ENCODE measurements at places on chromosomes 2 and 18.
A peak's percentile ranks its signal among the peaks of the same experiment; 100 is the strongest.

- DNase-seq = no peak
Measured at GRCh38 chr2:235271936-235272335, 221.9 kb upstream of the AGAP1 start.

- peak; percentile 16 for DNase-seq
Measured at GRCh38 chr2:201858281-201859184, 52.2 kb downstream of the CDK15 start.

- peak; percentile 48 for DNase-seq
Measured at GRCh38 chr2:179422037-179422643, 157.5 kb upstream of the SESTD1 start.

DNA sequence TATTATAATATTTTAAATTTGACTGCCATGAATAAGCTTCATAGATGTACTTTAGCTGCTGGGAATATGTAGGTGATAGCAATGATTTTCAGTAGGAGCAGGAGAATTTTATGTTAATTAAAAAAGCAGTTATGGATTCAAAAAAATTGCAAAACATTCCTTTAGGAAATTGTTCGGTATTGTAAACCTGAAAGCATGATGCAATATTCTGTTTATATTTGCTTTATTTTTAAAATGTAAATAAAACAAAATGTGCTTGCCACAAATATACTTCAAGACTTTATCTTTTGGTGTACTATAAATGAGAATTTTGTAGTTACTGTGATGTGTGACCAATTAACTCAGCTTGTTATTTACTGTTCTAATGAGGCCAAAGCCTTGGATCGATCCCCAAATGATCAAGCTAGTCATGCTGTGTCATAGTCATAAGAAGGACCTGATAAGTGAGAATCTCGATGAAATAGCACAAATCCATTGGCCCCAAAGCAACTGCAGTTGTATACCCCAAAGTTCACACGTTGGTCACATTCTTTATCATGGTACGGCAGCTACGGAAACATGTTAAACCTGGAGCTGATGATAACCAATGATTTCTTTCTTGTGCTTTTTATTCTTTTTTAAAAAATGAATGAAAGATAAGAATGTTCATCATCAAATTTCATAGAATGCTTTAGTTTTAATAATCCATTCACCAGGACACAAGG is 23.6 kb upstream of the ATIC start:
- no peak for DNase-seq

GRCh38 chr18:63897072-63897471 is 9.6 kb downstream of the SERPINB2 start:
- DNase-seq = no peak

- DNase-seq = no peak
Measured at GRCh38 chr2:15747603-15748471, 156.2 kb downstream of the DDX1 start.

DNA sequence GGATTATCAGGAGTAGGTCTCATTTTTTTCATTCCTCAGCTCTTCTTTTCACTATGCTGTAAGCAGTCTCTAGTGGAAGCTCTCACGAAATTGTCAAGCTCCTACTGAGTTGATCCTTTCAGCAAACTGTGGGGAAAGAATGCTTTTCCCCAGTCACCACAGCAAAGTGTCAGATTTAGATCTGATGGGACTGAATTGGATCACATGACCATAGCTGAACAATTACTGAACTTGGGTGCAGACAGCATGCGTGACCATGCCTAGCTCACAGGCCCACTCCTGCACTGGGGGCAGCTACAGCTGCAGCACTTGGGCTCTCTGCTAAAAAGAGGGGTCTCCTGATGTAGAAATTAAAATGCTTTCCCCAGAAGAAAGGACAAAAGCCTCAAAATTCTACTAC is 3.1 kb downstream of the ARHGAP15 start:
- DNase-seq = peak; percentile 53

DNA sequence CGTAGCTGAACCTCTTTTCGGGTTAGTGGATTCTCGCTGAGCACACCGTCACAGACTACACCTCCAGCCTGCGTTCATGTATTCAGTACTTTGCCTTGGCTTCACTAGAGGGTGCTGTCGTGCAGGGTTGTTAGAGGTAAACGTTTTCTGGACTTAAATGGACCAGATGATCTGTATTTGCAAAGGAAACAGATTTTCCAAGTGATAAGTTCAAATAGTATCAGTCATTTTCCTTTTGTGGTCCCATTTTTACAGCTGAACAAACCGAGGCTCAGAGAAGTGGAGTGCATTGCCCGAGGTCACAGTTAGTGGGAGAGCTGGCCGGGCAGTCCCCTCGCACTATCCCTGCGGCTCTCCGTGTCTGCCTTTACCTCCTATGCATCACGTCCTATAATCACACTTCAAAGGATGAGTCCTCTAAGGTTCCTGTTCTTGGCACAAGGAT is 125.9 kb downstream of the MAP4K4 start:
- peak; percentile 43 for DNase-seq

DNA sequence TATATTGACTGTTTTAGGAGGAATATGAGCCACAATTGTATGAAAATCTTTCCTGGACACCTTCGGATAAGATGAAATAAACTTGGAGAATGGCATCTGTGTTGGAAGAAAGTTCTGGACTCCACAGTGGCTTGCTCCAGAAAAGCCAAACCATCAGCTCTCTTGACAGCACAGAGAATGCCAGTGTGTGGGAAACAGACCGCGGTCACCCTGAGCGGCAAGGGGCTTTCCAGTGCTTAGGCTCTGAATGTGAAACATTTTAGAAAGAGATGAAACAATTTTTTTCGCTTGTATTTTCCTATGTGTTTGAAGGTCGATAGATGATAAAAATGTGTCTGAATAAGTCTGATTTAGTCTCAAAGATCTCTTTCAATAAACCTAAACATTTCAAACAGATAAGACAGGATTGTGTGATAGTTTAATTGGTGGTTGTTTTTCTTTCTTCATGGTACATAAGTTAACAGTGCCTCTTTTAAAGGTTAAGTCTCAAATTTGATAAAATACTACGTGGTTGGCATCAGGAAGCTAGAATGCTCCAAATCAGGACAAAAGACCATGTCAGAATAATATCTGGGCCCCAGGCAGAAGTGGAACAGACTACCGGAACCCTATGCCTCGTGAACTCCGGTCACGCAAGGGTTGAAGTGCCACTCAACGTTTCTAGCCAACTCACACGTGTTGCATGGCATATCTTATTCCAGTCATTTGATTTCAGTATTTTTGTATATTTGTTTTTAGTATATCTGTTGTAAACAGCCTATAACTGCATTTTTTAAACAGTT is 28.9 kb downstream of the PTGR3 start:
- no peak for DNase-seq

- no peak for DNase-seq
Measured at GRCh38 chr2:19881221-19881907, 20.4 kb downstream of the TTC32 start.

GRCh38 chr2:167692191-167692590 is 555.2 kb downstream of the STK39 start:
- no peak for DNase-seq

GRCh38 chr2:86703704-86704361 is 16.3 kb upstream of the RMND5A start:
- DNase-seq = no peak

- DNase-seq = no peak
Measured at GRCh38 chr2:220583725-220584124, 956.3 kb downstream of the SLC4A3 start.

- no peak for DNase-seq
Measured at GRCh38 chr2:227566012-227566411, 32.7 kb upstream of the SCYGR2 start.

DNA sequence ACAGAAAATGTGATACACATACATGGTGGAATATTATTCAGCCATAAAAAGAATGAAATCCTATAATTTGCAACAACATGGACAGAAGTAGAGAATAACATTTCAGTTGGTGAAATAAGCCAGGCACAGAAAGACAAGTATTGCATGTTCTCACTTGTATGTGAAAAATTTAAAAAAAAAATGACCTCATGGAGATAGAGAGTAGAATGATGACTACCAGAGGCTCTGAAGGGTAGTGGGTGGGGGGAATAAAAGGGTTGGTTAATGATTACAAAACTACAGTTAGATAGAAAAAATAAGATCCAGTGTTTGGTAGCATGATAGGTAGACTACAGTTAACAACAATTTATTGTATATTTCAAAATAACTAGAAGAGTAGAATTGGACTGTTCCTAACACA is 24.5 kb downstream of the PRKD3 start:
- no peak for DNase-seq

GRCh38 chr2:9307535-9307934 is 100.9 kb downstream of the ASAP2 start:
- no peak for DNase-seq

GRCh38 chr2:10860081-10860813 is 47.7 kb upstream of the PDIA6 start:
- DNase-seq = no peak

DNA sequence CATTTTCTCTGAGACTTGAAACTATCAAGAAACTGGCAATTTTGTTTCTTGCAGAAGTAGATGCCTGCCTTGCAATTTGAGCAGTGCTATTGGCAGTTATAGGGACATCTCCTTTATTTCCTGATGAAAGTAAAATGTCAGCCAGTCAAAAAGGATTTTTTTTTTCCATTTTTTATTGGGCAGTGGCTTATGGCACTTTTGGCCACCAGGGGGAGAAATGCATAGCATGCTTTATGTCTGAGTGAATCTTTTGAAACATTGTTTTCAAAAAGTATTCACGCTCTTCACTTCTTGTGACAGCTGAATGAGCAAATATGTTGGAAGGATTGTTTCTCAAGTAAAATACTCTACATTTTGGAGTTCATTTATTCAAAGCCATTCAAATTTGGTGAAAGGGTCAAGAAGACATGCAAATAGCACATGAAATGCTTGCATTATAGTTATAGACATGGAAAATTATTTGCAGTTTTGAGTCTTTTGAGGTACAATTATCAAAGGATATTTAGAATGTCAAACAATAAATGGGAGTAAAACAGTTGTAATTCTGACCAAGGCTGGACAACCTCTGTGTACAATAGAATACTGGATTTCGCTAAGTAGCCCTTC is 491.0 kb downstream of the CDH2 start:
- DNase-seq = peak; percentile 43

DNA sequence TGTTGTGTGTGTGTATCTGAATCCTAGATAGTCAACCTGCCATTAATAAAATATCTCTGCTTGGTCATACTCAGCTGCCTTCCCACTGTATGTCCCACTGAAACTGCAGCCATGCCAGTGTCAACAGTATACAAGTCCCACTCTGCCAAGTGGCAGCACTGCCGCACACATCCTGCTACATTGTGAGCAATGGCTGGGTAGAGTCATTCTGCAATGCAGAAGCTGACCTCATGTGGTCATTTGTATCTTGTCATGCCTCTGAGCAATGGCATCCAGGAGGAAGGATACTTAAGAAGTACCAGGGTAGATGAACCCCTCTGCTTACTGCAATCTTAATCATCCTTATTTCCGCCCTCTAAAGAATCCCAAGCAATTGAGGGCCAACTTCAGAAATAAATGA is 302.2 kb upstream of the DDX18 start:
- no peak for DNase-seq

DNA sequence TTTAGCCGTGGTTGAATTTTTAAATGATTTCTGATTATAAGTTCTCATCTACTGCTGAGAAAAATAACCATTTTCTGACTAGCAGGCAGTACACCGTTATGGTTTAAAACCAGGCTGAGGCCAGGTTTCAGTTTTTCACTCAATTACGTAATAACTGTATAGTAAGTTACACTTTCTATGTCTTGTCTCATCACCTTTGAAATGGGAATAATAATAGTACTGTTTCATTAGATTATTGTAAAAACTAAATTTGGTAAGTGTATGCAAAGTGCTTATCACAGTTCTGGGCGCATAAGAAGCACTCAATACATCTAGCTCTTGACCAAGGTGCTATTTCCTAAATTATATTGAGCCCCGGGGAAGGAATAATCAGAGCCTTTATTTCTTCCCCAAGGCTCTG is 76.8 kb downstream of the LIMS1 start:
- DNase-seq = no peak

DNA sequence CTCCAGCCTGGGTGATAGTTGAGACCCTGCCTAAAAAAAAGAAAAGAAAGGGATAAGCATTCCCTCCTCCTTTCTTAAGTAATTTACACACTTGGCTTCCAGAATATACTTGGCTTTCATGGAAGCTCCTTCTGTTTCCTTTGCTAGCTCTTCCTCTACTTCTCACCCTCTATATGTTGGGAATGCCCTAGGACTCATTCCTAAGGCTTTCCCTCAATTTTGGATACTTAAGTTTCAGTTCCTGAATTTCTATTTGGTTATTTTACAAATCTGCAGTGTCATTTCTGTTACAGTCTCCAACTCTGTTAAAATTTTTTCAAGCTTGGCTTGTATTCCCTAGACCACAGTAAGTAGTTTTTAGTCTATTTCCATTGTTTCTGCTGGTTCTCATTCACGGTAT is 23.6 kb downstream of the SP3 start:
- DNase-seq = no peak

GRCh38 chr2:63590626-63591408 is 2.1 kb downstream of the MDH1 start:
- no peak for DNase-seq

DNA sequence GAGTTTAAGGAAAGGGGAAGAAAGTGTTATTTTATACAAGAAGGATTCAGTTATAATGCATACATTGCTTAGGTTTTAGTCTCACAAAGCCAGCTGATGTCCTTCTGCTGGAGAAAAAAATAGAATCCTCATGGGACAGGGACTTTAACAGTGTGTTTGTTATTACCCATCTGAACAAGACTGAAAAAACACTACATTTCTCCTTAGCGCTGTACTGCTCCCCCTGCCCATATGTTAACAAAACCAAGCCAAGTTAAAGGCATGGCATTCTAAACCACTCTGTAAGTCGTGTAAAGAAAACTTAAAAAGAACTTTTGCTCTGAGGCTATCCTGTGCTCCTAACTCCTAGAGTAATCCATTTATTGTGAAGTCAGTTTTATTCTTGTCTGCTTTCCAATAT is 102.6 kb upstream of the NYAP2 start:
- DNase-seq = no peak

DNA sequence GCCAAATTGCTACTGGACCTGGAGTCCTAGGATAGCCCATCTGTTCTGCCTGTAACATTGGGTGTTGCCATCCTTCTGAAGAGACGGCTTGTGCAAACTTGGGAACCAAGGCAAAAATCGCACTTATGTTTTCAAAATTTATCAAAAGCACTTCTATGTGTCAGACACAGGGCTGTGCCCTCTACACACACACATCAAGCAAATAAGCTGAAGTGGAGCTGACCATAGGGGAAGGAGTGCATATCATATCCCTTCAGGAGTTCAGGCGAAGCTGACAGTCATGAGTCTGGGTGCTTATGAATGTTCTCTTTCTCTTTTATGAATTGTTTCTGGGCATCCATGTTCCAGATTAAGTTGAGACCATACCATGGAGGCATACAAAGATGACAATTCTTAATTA is 247.9 kb downstream of the CYRIA start:
- no peak for DNase-seq

DNA sequence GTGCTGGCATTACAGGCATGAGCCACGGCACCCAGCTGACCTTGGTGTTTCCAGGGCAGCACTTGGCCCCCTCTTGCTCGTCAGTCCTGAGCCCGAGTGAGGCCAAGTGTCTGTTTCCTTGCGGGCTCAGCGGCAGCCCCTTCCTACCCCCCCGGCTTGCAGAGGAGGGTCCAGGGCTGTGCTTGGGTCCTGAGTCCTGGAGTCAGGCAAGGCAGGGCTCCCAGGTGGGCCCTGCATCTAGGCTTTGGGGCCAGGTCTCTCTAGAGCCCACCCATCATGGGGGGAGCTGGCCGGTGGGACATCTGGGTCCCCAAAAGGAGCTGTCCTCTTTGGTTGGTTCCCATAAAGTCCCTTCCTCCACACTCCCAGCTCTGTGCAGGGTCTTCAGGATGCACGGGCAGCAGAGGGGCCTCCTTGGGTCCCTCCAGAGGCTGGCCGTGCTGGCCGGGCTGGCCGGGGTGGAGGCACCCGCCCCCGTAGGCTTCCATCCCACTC is 63.7 kb upstream of the HPCAL1 start:
- no peak for DNase-seq

GRCh38 chr2:223989206-223989855 is 32.1 kb downstream of the MRPL44 start:
- DNase-seq = no peak
